ENCODE measurements at places on chromosomes 5 and 9. TPM values are rescaled to one million over a fixed set of nuclear protein-coding genes. Genes with fewer than 3 reads are reported as not detected.

DNA sequence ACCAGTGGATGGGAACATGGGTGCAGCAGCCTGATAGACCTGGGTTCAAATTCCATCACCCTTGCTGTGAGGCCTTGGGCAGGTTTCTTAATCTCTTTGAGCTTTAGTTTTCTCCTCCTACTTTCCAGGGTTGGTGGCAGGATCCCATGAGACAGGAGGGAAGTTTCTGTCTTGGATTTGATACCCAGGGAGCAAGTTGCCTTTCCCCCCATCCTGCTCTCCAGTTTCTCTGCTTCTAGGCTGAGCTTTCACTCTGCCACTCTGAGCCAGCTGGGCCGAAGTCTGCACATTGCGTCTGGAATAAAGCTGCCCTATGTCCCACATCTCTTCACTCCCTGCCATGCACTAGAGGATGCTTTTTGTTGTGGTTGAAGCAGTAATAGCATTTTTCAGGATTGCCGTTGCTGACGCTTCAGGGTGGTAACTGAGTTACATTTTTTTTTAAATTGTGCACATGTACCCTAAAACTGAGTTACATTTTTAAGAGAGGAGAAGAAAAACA is 40.5 kb upstream of the ANGPTL2 start:
- no peak for DNase-seq

GRCh38 chr5:116402235-116402634 is 172.4 kb downstream of the SEMA6A start:
- DNase-seq: no peak

The CWC27 gene
- total RNA-seq: 22.4 TPM

- no peak for DNase-seq
Measured at GRCh38 chr5:110917161-110917875, 154.2 kb upstream of the TSLP start.

The TDRD7 gene
- total RNA-seq: 7.9 TPM

DNA sequence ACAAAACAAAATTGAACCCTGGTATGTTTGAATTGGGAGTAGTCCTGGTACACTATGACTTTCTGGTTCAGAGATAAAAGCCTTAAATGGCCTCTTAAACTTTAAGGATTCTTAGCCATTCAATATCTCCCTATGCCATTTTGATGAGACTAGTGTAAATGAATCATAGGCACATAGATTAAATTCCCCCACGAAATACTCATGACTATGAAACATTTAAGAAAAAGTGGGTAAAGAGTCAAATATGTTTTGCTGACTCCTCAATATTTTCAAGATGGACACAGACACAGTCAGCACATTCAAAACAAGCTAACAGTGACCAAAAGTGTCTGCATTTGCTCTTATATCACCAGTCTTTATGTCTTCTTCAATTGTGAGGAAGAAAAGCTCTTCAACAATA is 278.3 kb downstream of the PDE4D start:
- DNase-seq: no peak
